ENCODE measurements at places on chromosomes 3 and 15.

DNA sequence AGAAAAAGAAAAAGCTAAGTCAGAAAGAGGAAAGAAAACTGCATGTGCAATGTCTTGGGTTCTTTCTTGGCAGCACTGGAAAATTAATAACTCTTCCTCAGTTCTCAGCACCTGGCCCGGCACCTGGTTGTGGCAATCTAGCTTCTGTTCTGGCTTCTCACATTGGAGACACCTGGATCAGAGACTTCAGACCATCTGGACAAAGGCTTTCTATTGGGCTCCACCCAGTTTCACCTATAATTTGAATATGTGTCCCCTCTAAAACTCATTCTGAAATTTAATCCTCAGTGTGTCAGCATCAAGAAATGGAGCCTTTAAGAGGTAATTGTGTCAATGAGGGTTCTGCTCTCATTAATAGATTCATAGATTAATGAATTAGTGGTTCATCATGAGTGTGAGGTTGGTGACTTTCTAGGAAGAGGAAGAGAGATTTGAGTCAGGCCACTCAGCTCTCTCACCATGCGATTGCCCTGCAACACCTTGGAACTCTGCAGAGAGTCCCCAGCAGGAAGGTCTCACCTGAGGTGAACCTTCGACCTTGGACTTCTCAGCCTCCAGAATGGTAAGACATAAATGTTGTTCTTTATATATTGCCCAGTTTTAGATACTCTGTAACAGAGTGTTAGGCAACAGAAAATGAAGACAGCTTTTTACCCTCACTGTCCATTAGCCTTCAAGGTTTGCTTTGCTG, 679.9 kb downstream of the NTRK3 start:
- DNase-seq: no peak

GRCh38 chr15:32732574-32733157, 14.9 kb downstream of the GREM1 start:
- no peak for DNase-seq

- DNase-seq: no peak
Measured at GRCh38 chr3:16999871-17000270, 115.1 kb downstream of the PLCL2 start.

DNA sequence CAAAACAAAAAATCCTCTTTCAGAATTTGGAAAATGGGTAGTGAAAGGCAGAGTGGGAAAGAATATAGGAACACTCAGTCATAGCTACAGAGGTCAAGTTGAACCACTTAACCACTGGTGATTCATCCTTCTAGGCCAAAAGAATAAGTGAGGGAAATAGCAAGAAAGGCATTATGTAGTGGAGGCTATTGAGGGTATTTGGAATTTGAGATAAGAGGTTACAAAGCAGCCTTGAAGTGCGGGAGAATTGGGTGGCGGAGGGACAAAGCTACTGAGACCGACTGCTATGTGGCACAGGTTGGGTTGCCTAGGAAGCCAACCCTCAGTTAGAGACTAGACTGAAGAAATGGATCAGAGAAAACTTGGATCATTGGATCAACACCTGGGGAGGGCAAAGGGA, 109.5 kb downstream of the SYNPR start:
- DNase-seq: no peak

- no peak for DNase-seq
Measured at GRCh38 chr15:73560501-73561117, 72.6 kb downstream of the NPTN start.

DNA sequence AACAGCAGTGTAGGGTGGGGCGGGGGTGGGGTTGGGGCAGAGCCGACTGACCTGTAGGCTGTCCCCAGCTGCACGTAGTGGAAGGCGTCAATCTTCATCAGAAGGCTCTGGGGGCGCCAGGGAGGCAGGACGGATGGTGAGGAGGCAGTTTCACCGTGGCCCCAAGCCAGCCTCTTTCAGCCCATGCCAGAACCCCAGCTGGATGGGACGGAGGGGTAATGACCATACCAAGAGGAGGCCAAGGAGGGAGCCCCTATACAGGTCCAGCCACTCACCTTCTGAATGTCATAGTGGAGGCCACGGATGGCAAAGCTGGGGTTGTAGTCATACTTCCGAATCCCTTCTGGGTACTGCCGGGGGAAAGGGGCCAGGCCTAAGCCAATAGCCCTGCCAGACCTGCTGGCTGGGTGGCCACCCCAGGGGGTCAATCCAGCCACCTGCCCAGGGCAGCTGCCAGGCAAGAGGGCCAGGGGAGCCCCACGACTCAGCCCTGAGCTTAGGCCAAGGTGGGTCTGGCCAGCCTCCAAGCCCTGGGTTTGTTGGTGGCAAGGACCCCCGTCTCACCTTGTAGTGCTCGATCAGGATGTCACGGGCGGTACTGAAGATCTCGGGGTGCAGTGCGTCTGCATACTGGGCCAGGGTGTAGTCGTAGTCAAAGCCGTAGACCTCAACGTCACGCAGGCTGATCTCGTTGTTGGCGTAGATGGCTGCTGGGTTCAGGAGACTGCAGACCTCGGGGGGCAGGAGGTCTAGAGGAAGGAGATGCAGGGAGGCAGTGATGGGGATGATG, 4.9 kb downstream of the NT5DC2 start:
- DNase-seq: peak; percentile 12

DNA sequence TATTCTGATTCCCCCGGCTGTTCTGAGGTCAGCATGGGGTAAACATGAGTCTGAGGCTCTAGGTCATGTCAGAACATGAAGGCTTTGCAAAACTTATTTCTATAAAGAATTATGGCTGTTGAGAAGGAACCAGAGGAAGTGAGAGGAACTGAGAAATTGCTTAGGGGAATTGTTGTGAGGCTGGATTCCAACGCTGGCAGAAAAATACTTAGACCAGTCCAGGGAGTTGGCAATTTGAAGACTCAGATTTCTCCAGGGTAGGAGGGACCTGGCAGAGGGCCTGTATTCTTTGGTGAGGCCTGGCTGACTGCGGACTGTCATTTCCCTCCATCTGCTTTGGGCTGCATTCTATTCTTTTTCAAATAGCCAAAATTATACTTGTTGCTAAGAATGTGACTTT, 155.5 kb downstream of the PLD1 start:
- DNase-seq: peak; percentile 57

GRCh38 chr3:129490273-129490675, 38.2 kb upstream of the RHO start:
- DNase-seq: peak; percentile 74

DNA sequence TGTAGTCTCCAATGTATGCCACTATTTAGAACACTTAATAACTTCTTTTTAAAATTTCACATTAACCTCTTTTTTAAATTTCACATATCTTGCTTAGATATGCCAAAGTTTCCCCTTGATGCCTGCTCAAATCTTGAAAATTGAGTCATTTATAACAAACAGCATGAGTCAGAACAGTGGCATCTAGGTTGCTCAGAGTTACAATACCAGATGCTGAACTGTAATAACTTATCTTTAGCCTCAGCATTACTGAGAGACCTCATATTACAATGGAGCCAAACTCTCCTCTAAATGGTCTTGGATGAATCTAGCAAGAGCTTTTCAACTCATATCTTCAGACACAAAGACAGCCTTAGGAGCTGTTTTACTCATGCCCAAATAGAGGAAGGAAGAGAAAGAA, 439.3 kb upstream of the ARPP21 start:
- no peak for DNase-seq

GRCh38 chr3:105827959-105828358, 40.9 kb downstream of the CBLB start:
- DNase-seq: no peak

DNA sequence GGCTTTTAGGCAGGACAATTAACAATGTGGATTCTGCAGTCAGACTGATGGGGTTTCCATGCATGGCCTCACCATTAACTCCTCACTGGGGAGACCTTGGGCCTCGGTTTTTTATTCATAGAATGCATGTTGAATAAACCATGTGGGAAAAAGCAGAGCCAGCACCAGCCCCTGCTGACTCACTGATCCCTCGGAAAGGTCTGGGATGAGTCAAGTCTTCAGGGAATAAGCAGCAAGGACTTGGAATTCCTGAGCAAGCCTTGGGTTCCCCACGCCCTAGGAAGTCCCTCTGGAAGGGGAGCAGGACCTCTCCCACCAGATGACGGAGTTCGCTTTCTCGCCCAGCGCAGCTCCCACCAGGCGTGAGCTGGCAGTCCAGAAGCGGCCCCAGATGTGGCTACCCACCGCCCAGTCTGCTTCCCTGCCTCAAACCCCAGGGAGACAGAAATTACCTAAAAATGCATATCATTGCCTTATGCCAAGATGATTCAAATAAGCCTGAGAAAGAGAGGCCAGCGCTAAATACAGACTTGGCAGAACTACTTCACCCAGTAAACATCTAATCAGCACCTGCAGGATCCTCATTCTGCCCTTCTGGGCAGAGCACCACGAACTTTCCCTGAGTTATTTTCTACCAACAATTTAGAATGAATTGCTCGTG, 45.4 kb downstream of the BTD start:
- DNase-seq: peak; percentile 18

- DNase-seq: no peak
Measured at GRCh38 chr3:172877011-172877410, 126.5 kb downstream of the ECT2 start.

DNA sequence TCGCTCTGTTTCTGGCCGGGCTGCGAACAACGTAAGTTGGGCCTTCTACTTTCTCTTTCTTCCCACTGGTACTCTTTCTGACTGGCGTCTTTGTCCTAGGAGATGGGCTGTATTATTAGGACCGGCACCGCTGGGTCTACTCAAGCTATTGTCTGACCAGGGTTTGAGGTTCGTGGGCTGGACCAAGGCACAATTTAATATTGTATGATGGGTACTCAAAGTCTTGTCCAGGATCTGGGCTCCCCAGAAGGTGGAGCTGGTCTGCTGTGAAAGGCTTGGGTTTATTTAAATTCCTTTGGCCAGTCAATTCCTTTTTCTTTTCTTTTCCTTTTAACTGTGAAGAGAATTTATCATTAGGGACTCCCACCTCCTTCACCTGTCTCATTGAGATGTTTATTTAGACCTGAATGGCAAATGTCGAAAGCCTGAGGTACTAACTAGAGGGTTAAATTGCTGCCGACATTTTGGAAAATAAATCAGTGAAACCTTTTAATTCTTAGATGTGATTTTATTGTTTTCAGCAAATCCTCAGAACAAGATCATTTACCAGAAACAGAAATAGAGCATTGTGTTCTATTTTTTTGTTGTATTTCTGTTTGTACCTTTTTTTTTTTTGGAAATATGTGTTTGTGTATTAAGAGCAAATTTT, 410 bp downstream of the LRRC49 start:
- DNase-seq: no peak

DNA sequence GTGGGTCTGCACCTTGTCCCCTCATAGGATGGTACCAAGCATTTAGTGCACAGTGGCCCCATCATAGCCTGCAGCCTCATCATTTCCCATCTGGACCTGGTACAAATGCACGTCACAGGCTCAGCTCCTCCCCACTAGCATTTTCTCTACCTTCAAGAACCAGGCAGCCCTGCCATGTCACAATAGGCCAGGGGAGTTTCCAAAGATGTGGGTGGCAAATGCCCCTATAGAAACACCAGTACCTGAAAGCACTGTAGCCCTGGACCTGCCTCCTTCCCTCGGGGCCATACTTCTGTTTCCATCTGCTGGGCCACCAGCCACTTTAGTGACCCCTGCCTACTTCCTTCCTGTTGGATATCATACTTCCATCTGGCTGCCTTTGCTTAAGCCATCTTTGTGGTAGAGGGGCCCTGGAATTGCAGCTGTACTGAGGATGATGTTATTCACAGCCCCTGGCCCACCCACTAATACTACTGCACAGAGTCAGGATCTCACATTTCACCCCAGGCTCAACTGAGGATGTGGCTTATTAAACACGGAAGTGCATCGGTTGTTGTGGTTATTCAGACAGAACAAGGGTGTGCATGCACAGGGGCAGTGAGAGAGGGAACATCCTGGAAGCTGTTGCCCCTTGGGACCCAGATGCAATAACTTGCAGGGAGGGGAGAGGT, 3.8 kb downstream of the TCTA start:
- no peak for DNase-seq

DNA sequence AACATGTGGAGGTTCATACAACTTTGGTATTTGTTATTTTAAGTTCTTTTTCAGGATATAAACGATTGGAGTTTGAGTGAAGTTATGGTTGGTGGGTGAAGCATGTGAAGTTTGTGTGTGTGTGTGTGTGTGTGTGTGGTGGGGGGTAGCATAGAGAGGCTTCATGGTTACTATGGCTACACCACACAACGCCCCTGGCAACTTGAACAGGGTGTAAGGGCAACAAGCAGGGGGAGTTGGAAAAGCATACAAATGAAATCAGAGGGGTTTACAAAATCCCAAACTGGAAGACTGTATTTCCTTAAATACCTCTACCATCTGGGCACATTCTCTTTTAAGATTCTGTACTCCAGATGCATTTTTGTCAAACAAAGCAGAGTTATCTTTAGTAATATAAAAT, 207.5 kb downstream of the SV2B start:
- DNase-seq: no peak

DNA sequence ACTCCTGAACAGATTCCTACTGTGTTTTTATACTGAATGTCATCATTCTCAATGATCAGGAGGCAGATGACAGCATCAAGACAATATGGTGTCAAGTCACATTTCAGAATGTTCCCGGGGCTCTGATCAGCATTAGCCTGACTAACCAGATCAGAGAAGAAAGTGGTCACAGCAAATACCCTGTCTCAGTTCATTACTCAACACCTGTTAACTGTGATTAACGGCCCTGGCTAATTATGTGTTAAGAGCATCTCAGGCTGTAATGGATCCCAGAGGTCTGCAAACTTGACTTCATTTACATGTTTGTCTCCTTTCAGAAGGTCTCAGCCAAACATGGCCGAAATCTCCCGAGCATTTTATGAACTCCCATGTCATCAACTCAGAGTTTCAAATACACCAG, 833.7 kb downstream of the FHIT start:
- no peak for DNase-seq

- DNase-seq: no peak
Measured at GRCh38 chr3:16536996-16537395, 23.5 kb upstream of the RFTN1 start.

- no peak for DNase-seq
Measured at GRCh38 chr15:36832774-36833463, 253.5 kb downstream of the CDIN1 start.

- DNase-seq: no peak
Measured at GRCh38 chr3:136036306-136036705, 70.8 kb downstream of the PPP2R3A start.

DNA sequence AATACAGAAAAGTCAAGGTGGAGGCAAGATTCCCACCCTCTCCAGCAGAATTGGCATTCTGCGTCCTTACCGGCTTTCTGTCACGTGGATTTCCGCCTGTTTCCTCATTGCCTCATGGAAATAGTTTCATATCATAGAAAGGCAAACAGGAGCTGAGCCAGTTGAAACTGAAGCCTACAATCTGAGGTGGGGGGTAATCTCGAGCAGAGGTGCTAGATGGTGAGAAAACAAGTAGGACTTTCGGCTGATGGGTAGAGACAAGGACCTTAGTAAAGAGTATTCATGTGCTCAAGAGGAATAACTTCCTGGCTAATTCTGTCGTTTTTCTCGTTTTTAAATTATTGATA, 39.9 kb downstream of the LRCH3 start:
- no peak for DNase-seq

GRCh38 chr3:175410251-175410650, 551.1 kb downstream of the NAALADL2 start:
- DNase-seq: no peak

Measured in tibial nerve (tissue), 4 donors.